ENCODE measurements at places on chromosomes 2 and 18.

DNA sequence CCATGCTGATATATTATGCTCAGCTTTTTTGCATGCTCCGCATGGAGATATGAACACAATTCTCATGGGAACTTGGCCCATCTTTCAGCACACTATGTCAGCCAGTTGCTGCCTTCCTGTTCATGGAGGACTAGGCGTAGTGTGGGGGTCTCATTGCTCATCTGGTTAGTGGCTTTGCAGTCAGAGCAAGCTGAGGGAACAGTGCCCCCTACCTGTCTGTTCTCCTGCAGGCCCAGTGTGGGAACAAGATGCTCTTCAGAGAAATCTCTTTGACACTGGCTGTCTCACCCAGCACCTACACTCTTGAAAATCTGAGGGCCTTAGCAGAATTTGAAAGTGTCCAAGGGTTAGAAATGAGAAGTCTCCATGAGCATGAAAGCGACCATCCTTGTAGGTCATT lies 47.1 kb downstream of the SPTBN1 start:
- no peak for DNase-seq

GRCh38 chr2:10255189-10256030 lies 47.3 kb upstream of the HPCAL1 start:
- no peak for DNase-seq

- DNase-seq, result no peak
Measured at GRCh38 chr2:17299891-17300540, 218.2 kb downstream of the RAD51AP2 start.

GRCh38 chr2:95113464-95113863 lies 8.1 kb downstream of the MRPS5 start:
- no peak for DNase-seq

DNA sequence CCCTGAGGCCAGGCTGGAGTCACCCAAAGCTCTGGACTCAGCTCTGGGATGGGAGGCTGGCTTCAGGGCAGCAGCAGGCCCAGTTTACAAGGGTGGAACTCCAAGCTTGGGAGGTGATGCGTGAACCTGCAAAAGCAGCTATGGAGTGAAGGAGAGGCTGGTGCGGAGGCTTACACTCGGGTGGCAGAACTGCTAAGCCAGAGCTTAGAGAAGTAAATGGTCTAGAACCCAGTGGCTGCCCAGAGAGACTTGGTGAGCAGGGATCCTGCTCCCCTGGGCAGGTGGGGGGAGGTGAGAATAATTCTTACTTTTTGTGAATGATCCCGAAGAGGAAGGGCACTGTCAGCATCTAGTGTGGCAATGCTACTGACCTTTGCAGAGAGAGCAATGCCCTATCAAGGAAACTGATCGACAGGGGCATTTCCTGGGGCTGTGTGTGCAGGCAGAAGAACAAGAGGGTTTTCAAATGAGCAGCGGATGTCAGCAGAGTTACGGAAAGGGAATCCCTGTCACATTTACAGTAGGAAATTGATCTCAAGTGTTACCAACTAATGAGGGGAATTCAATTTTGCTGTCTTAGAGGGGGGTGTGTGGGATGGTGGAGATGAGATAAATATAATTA lies 80.4 kb downstream of the TGFA start:
- DNase-seq, result no peak

DNA sequence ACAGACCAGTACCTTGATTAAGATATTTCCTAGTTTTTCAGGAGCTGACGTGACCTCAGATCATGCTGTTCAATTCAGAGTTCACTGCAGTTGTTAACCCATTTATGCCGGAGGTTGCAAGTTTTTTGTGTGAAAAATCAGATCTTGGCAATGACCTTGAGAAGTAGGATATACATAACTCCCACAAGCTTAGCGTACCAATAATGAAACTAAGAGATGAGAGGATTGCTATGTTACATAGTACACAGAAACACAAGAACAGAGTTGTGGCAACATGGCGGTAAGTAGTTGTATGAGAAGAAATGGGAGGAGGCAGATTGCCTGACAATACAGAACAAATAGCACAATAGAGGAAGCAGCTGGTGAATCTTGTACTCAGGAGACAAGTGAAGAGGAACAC lies 39.1 kb downstream of the PPIG start:
- DNase-seq, result no peak

GRCh38 chr2:195319548-195320412 lies 337.2 kb upstream of the SLC39A10 start:
- DNase-seq, result no peak

GRCh38 chr2:30931841-30932407 lies 124.7 kb upstream of the CAPN13 start:
- DNase-seq, result no peak

DNA sequence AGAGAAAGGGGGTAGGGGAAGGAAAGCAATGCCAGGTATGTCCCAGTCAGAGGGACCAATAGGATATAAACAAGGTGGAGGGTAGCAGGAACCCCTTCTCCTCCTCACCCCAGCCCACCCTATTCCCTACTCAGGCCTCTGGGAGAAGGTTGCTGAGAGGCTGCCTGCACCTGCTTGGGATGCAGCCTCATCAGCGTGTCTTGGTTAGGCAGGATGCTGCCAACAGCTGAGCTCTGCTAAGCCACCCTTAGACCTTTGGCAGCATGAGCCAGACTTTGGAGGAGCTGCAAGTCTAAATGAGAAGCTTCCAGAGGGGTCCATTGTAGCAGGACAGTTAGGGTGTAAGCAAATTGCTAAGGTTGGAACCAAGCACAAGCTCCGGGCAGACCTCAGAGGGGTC lies 38.2 kb upstream of the CAB39 start:
- no peak for DNase-seq

DNA sequence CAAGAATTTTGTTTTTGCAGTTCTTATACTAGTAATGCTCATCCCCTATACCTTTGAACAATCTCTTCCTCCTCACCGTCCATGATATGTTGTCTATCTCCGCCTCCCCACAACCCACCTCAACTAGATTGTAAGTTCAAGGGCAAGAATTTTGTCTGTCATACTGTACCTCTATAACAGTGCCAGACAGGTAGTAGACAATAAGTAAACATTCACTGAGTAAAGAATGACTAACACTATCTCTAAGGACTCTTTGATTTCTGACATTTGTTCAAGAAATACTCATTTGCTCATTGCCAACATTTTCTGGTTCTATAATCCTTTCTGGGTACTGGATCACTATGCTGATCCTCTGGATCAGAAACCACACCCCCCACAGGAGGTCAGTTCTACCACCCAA lies 82.4 kb downstream of the EXOC6B start:
- DNase-seq, result no peak

DNA sequence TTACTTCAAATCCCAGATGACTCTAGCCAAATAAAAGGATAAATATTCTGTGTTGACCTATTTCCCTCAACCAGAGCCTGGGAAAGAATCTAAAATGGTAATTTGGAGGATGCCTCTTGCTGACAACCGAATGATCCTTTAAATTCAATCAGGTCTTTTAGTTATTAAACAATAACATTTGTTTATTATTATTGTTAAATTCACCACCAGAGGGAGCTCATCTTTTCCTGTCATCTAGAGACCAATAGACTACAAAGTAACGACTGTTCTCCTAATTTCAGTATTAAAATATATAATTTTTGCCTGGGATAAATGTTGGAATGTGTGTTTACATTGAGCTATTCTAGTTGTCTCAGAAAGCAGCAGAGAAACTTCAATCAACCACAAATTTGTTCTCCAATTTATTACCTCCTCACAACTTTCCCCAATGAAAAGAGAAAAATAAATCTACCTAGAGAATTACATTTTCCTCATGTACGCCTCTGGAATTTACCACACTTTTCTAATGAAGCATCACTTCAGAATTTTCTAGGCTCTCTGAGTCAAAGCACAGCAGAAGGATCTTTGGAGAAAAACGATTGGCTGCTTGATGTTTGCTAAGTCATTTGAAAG lies 142.7 kb downstream of the SCG2 start:
- no peak for DNase-seq

DNA sequence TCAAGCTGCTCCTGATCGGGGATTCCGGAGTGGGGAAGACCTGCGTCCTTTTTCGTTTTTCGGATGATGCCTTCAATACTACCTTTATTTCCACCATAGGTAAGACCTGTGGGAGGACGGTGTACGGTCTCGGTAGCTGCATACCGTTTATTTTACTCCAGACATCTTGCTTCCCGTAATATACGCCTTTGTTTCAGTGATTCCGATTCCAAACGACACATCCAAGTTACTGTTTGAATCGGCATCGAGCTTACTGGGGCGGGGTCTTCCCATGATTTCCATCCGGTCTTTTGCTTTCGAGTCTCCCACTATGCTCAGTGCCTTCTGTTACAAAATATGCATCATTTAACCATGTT lies 731 bp downstream of the RAB10 start:
- DNase-seq, result no peak

DNA sequence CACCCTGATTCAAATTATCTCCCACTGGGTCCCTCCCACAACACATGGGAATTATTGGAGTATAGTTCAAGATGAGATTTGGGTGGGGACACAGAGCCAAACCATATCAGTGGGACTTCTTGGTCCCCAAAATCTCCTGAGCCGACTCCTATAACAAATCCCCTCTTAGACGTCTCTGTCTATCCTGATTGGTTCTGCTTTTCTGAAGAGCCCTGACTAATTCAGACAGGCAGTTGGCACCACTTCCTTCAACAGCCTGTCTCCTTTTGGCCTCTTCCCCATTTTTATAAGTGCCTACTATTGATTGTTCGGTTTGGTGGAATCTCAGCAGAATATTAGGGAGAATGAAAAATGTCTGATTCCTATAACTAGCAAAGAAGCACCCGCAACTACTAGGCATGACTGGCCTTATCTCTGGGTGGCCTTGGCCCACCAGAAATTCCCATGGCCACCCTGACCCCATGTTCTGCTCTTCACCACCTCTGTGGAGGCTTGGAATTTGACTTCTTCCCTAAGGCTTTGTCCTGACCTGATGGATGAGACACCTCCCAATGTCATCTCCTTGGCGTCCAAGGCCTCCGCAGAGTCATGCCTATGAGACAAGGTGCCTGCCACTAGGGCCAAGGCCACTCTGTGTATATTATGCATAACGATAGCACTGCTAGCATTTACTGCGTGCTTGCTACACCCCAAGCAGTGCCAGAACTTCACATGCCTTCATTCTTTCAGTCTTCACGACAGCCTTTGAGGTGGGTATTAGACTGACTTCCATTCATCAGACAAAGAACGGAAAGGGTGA lies 218.9 kb upstream of the COPS8 start:
- DNase-seq, result no peak

GRCh38 chr18:56238576-56238975 lies 399.8 kb downstream of the TXNL1 start:
- DNase-seq, result no peak

- no peak for DNase-seq
Measured at GRCh38 chr2:3972377-3972776, 269.0 kb downstream of the DCDC2C start.

DNA sequence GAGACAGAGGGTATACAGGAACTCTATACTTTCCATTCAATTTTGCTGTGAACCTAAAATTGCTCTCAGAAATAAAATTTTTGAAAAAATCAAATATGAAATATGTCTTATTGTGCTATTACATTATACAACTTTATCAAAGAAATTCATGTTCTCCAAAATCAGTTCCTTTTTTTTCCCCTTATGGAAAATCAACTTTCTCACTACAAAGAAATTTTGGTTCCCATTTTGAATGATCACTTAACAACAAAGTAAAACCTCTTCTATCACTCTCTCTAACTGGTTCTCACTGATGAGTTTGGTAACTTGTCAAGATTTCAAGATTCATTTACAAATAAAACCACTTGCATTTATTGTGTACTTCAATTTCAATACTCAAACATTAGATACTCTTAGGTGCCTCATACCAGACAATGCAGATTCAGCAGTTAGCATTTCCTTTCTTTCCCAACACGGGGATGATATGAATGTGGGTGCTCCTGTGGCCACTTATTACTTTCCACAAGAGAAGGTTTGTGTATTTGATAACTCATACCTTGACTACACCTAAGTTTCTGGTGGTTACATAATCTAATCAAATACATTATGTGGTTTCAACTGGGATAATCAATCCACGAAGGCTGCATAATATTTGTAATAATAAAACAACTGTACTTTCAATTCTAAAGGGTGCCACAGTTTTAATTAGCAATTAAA lies 6.4 kb downstream of the PSME4 start:
- no peak for DNase-seq

DNA sequence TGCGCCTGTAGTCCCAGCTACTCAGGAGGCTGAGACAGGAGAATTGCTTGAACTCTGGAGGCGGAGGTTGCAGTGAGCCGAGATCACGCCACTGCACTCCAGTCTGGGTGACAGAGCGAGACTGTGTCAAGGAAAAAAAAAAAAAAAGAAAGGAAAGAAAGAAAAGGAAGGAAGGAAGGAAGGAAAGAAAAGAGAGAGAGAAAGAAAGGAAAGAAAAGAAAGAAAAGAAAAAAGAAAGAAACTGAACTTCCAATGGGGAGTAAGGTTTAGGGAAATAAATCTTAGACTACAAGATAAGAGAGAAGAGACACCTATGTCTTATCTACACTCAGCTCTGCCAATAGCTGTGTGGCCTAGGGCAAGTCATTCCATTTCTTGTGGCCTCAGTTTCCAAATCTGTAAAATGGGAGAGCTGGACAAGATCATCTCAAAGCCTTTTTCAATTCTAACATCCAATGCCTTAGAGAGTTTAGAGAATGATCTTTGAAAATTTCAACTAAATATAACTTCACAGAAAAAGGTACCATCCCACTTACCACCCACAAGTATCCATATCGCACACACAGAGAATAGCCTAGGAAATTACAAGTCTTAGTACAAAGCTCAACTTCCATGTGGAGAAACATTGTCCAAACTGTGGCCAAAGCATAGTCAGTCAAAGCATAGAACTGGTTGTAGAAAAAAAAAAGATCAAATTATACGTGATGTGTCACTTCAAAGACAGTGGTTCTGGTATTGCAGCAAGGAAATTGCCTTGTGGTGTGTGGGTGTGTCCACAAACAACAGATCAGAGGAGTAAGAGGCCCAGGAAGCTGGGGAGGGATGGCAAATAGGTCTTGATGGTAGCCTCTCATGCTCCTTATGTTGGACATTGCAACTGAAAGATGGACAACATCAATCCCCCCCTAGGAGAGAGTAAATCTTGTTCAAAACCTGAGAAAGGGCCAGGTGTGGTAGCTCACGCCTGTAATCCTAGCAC lies 42.4 kb downstream of the SLC14A2 start:
- DNase-seq, result no peak

- no peak for DNase-seq
Measured at GRCh38 chr18:58370612-58371011, 258.3 kb downstream of the ALPK2 start.

DNA sequence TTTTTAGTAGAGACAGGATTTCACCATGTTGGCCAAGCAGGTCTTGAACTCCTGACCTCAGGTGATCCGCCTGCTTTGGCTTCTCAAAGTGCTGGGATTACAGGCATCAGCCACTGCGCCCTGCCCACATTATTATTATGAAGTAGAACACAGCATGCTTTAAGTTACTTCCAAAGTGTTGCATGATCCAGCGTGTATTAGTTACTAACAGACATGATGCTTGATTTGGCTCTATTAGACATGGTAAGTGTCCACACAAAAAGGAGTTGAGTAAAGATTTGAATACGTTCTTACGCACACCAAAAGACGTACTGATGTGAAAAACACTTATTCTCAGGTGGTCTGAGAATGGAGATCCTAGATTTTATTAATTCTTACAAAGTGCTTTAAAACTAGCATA lies 50.0 kb downstream of the SLC38A11 start:
- no peak for DNase-seq
